Memory B cell (primary cell): ENCODE measurements at places on chromosomes 7 and 10.

DNA sequence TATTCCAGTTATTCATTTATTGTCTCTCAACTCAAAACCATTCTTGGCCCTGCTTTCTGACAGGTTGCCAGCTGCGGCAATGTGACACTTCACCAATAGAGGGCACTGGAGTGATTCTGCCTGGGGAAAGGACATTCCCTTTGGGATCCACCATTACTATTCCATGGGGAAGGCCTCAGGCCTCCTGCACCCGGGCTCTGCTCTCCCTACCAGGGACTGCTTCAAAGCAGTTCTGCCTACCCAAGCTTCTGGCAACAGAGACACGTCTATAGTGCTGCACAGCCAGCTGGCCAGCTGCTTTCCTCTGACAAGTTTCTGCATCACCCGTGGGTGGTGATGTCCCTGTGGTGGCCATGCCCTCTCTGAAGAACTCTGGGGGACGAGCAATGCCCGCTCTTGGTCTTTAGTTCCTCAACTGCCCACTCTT is 163.8 kb downstream of the ELMO1 start:
- peak; percentile 38 for DNase-seq
- H3K36me3 ChIP-seq, result peaks cover 15% of the 10 kb centered on the region

DNA sequence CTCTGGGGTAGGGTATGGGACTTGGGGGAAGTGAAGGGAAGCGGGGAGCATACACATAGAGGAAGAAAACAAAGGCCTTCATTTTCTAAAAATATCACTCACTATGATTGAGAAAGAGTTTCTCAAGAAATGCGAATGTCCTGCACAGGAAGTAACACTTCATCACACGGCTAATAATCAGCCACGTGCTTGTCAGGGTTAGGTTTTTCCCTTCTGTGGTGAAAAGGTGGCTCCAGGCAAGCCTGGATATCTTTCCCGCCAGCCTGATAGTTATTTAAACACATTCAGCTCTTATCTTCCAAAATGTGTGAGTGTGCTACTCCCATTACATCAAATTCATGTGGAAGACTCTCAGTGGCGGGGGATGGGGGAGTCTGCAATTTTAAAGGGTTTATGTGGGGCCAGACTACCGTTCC is 166.4 kb upstream of the ADO start:
- H3K27ac ChIP-seq, result no peak overlapping the region
- H3K4me1 ChIP-seq, result peaks cover 16% of the 10 kb centered on the region
- no peak overlapping the region for H3K4me3 ChIP-seq
- no peaks in the 10 kb centered on the region for H3K27me3 ChIP-seq
- DNase-seq, result no peak
- H3K36me3 ChIP-seq, result no peaks in the 10 kb centered on the region

DNA sequence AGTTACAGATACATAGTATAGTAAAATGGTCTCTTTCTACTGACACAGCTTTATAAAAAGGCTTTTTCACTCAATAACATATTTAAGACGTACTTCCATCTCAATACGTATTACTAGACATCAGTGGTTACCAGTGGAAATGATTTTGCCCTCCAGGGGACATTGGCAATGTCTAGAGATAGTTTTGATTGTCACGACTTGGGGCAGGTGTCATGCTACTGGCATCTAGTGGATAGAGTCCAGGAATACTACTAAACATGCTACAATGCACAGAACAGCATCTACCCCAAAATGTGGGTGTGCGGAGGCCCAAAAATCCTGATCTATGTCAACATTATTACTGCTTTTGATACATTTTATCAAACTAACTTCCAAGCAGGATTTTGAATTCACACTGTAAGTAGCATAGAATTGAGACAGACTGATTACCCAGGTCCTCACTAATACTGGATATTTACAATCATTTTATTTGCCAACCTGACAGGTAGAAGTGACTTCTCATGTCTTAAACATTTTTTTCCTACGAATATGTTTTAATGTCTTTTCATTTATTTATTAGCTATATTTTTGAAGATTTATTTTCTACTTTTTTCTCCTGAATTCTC is 53.8 kb downstream of the HGF start:
- no peaks in the 10 kb centered on the region for H3K4me1 ChIP-seq
- DNase-seq, result no peak
- no peaks in the 10 kb centered on the region for H3K36me3 ChIP-seq

- no peak for DNase-seq
- H3K27me3 ChIP-seq, result peaks cover 27% of the 10 kb centered on the region
- H3K36me3 ChIP-seq, result no peaks in the 10 kb centered on the region
These were observed 42.9 kb upstream of the CNPY1 start for GRCh38 chr7:155589001-155589980.

GRCh38 chr7:50356212-50356944 is 51.9 kb downstream of the IKZF1 start:
- H3K27me3 ChIP-seq, result no peaks in the 10 kb centered on the region
- peaks cover 51% of the 10 kb centered on the region for H3K36me3 ChIP-seq
- no peak for DNase-seq
- no peak overlapping the region for H3K4me3 ChIP-seq
